ENCODE measurements at places on chromosomes 3 and 15. TPM values are rescaled to one million over a fixed set of nuclear protein-coding genes. Genes with fewer than 3 reads are reported as not detected.

GBE1 gene
- 8.8 TPM for total RNA-seq

RBPMS2 gene
- total RNA-seq: 7.2 TPM

- no peak overlapping the region for H3K27ac ChIP-seq
- H3K4me1 ChIP-seq: peaks cover 15% of the 10 kb centered on the region
- H3K36me3 ChIP-seq: no peaks in the 10 kb centered on the region
- H3K27me3 ChIP-seq: no peaks in the 10 kb centered on the region
- no peak for DNase-seq
Measured at GRCh38 chr3:134253475-134254226, 3.0 kb upstream of the RYK start.

C3orf62 gene
- total RNA-seq: 8.8 TPM

TM6SF1 gene
- total RNA-seq: 10.4 TPM

DNA sequence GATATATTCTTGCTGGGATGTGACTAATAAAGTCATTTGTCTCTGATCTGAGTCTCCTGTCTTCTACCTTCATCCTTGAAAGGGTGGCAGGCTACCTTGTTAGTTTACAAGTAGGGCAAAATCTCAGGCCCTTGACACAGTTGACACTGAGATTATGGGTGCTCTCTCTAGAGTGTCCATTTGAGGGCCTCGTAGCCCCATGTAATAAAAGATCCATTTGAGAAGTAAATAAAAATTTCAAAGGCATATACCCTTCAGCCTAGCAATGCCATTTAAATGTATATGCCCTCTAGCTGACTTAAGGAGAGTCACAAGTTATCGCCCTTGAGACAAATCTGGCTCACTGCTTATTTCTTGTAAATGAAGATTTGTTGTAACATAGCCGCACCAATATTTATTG is 98.6 kb downstream of the TCF12 start:
- H3K27me3 ChIP-seq: no peaks in the 10 kb centered on the region
- DNase-seq: no peak
- no peak overlapping the region for H3K27ac ChIP-seq
- no peaks in the 10 kb centered on the region for H3K36me3 ChIP-seq
- H3K4me1 ChIP-seq: no peaks in the 10 kb centered on the region
- H3K4me3 ChIP-seq: no peak overlapping the region
